Heart right ventricle (tissue), 16 donors: ENCODE measurements at places on chromosomes 2 and 18.
A peak's percentile ranks its signal among the peaks of the same experiment; 100 is the strongest.

DNA sequence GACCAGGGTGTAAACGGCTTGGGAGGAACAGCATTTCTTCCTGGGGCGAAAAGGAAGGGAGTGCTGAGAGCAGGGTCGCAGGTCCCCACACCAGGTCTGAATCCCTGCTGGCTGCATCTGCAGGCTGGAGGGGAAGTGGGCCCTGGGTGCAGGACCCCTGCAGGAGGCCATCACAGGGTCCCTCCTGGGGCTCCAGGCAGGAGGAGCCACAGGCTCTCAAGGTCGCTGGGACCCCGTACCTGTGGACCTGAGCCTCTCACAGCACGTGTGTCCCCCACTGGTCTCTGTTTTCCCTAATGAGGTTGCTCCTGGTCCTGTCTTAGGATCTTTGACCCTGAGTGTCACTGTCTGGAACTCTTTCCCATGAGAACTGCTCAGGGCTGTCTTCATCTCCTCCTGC lies 147.8 kb upstream of the ZNF236 start:
- no peak for DNase-seq

DNA sequence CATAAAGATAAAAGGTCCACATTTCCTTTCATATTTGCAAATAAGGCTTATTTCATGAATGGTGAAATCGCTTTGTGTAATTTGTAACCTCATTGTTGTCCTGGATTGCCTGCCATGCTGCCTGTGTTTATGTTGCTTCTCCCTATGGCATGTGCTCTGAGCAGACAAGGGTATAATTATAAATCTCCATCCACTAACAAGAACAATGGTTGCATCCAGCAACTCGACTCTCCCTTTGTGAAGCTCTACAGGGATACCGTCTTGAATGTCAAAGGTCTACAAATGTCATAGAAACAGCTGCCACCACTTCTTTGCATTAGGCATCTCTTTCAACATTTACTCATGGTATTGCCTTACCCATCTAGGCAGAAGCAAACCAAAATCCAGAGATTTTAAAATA lies 209.6 kb downstream of the SLC8A1 start:
- DNase-seq, result no peak

DNA sequence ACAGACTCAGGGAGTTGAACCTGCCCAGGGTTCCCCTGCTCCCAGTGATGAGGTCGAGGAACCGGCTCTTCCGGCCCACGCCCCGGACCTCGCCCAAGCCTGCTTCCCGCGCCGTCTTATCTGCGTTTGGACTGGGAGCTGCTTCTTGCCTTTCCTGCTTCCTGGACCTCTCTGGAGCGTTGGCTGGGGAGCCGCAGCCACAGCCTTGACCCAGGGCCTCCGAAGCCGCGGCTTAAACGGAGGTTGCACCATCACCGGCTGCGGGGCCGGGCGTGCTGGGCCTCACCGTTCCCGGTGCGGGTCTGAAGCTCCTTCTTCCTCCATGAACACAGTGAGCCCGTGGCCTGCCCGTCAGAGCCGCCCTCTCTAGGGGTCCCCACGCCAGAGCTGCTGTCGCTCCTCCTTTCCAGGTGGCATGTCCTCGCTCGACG lies 13.3 kb downstream of the NTSR2 start:
- DNase-seq, result no peak

DNA sequence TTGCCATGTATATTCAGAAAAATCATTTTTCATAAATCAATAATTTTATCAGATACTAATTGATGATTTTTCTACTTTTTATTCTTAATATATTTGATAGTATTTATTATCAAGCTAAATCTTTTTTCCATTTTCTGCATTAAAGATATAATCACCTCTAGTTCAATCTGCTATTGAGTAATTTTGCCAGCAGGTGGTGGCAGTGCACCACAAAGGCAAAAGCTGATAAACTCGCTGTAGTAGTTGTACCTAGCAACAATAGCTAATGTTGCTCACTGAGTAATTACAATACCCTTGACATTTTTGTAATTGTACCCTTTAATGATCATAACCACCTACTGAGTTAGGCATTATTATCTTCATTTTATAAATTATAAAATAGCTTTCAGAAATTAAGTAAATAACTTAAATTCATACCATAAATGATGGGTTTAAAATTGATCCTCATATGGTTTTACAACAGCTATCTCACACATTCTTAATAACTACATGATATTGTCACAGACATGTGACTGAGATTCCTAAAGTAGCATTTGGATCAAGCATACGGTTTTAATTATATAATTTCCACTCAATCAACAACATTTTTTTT lies 52.0 kb upstream of the CALCRL start:
- peak; percentile 57 for DNase-seq

- no peak for DNase-seq
Measured at GRCh38 chr2:12440731-12441130, 276.0 kb upstream of the TRIB2 start.

GRCh38 chr2:102792568-102793208 lies 30.9 kb downstream of the TMEM182 start:
- no peak for DNase-seq

GRCh38 chr2:196413821-196414274 lies 225.7 kb upstream of the CCDC150 start:
- peak; percentile 22 for DNase-seq
